NCI-H774 (cell line): ENCODE measurements at places on chromosomes 12 and 14.

- DNase-seq, result no peak
Measured at GRCh38 chr14:99573436-99574098, 30.4 kb downstream of the CCDC85C start.

DNA sequence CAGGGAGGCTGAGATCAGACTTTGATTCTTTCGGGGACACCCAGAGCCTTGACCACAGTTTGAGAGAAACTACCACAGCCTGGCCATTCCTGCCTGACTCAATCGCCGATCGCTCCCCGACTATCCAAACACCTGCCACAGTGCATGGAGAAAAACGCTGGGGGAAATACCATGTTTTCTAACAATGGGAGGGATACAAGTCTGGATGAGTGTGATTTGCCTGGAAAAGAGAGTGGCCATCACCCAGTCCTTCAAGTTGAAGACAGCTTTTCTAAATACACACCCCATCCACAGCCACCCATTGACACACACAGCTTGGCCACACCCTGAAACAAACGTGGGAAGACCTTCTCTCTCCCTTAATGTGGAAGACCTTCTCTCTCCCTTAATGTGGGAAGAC is 6.7 kb upstream of the VASH1 start:
- DNase-seq, result no peak

DNA sequence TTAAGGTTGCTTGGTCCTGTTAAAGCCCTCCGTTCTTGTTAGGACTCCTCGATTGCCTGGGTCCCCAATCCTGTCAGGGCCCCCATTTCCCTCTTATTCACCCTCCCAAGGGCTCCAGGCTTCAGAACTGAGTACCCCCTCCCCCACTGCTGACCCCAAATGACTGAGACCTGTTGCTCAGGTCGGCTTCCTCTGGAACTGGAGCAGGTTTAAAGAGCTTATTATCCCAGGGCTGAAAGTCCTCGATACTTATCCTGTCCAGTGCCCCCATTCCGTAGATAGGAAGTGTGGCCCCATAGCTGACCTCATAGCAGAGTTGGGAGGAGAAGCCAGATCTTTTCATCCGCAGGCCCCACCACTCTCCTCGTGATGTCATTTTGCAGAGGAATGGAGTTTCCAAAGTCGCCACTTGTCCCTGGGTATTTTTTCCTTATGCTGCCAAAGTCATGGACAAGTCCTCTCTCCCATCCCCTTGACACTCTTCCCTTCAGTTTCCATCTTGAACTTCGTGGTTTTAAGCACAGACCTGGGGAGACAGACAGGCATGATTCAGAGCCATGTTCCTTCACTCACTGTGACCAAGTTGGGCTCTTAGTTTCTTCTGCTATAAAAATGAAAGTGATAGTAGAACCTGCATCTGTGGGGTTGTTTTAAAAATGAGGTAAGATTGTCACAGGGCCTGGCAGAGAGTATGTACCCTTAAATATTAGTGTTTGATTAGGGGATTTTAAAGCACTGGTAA is 1.2 kb downstream of the USP30 start:
- DNase-seq, result no peak

DNA sequence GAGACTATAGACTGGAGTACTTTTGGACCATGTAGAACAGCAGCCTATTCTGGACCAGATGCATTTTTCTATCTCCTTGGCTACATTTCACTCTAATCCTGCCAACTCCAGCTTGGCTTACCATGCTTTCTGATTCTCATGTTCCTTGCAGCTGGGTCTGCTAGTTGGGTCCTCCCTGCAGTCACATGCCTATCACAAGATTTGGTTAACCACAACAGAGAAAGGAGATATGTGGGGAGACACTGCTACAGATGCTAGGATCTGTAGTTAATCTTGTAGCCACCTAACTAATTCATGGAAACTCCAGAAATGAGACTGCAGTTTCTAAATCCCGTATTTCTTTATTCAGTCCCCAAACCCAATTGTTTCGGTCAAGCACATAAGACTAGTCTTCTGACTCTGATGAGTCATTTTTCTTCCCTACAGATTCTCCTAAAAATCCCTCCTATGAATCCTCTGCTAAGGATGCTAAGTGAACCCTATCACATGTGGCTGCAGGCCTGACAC is 410.6 kb downstream of the DAD1 start:
- no peak for DNase-seq

- DNase-seq, result no peak
Measured at GRCh38 chr12:116126610-116127009, 150.9 kb downstream of the MED13L start.

DNA sequence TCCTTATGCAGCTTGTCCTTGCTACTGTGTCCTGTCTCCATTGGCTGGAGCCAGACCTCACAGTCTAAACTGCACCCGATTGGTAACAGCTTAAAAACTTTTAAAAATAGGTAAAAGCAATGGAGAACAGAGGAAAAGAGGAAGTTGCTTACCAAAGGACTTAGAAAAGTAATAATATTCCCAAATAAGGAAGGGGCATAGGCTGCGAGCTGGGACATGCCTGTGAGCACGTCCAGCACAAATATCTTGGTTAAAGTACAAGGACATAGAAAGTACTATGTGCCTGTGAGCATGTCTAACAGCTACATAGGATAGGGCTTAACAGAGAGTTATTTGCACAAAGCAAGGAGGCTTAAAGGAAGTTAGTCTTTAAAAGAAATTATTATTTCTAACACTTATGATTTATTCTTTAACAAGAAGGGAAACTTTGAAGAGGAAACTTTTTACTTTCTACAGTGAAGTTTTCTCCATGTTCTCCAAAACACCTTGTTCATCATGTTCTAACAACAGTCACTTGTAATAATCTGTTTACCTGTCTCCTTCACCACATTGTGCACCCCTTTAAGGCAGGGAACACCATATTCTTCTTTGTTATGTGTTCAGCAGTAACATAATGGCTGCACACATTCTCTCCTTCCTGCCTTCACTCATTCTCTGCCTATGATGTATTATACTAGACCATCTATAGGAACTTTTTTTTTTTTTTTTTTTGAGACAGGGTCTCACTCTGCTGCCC is 9.8 kb upstream of the UBE2N start:
- DNase-seq, result no peak

DNA sequence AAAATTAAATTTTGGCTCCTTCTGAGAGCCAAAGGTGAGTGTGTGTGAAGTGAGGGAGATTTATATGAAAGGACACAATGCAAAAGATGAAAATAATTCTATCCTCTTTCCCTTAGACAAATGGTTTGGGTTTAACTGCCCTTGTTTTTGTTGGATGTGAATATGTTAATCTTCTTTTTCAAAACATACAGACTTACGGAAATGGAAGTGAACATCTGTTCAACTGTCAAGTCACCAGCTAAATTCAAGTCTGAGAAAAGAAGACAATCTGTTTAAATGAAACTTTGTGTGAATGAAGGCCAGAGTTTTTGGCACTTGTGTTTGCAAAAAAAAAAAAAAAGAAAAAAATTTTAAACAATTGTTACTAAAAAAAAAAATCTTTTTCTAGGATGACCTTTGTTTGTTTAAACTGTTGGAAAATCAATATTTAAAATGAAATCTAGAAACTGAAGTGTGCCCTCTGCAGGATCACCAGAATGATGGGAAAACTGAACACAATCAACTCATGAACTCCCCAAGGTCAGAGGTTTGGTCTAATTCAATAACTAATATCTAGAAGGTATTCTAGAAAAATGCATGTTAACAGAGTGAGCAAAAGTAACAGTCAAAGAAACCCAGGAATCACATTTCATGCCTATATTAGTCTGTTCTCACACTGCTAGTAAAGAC is 448.8 kb downstream of the FLRT2 start:
- DNase-seq, result no peak
